ENCODE measurements at places on chromosomes 6 and 20.

DNA sequence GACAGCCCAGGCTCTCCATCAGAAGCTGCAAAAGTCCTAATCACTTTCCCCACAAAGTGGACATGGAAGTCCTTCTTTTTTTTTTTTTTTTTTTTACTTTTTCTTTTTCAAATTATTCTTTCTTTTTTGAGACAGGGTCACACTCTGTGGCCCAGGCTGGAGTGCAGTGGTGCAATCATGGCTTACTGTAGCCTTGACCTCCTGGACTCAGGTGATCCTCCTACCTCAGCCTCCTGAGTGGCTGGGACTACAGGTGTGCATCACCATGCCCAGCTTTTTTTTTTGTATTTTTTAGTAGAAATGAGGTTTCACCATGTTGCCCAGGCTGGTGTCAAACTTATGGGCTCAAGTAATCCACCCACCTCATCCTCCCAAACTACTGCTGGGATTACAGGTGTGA, 29.0 kb upstream of the AKIRIN2 start:
- DNase-seq = no peak

DNA sequence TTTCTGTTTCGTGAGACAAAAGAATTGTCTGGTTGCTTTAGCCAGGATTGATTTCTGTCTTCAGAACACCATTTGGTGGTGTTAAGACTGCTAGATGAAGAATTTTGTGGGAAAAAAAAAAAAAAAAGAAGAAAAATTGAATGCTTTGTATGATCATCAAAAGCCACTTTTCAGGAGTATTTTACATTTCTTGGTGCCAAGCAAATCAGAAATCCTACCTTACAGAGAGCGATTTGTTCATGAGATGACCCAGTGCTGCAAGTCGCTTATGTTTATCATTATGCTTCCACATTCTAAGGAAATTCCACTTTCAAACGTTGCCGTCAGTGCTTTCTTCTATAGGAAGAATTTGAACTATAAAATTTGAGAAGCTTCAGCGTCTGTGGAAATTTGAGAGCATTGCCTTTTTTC, 228.7 kb downstream of the BCKDHB start:
- no peak for DNase-seq

- no peak for DNase-seq
These were observed 352.5 kb upstream of the TSHZ2 start for GRCh38 chr20:52619671-52620070.

DNA sequence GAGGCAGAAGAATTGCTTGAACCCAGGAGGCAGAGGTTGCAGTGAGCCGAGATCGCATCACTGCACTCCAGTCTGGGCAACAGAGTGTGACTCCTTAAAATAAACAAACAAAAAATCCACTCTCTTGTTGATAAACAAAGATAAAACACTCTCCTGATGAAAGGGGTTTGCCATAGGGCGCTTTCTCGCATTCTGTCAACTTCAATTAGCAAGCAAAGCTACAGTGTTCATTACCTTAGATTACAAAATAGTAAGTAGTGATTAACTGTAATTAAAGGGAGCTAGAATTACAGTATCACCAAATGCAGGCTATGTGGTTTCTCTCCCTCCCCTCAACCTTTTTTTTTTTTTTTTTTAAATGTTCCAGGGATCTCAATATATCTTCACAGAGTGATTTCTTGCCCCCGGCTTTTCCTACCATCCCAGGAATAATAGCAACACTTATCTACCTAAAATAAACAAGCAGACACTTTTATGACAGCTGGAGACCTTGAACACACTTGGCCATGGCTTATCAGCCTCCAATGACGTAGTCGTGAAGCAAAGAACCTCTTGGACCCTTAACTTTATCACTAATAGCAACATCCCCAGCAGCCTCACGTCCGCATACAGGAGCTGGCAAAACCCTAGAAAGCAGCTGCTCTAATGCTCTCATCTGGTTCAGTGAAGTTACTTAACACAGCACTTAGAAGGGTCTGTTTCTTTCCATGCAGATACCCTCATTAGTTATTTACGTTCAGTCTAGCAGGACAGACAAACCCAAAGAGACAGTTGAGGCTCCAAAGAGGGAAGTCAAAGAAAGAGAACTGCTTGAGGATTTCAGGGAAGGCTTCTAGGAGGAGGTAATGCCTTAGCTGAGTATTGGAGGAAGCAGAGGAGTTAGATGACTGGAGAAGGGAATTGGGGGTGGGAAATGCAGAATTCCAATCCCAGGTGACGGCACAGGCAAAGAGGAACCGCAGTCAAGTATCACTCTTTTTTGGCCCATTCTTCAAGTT, 37.9 kb upstream of the NEDD9 start:
- no peak for DNase-seq

GRCh38 chr6:167121335-167121841, 1.5 kb upstream of the CCR6 start:
- DNase-seq = no peak

DNA sequence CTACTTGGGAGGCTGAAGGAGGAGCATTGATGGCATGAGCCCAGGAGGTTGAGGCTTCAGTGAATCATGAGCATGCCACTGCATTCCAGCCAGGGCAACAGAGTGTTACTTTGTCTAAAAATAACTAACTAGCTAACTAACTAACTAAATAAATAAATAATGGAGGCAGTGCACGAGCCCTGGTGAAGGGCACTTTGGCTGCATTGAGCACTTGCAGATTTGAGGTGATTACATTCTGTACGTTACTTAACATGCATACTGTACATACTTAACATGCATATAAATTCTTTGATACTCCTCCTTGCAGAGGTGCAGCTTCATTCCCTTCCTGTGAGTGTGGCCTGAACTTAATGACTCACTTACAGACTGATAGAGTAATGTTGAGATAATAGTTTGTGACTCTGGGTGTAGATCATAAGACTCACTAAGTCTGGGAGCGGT, 10.7 kb downstream of the HLA-A start:
- no peak for DNase-seq

DNA sequence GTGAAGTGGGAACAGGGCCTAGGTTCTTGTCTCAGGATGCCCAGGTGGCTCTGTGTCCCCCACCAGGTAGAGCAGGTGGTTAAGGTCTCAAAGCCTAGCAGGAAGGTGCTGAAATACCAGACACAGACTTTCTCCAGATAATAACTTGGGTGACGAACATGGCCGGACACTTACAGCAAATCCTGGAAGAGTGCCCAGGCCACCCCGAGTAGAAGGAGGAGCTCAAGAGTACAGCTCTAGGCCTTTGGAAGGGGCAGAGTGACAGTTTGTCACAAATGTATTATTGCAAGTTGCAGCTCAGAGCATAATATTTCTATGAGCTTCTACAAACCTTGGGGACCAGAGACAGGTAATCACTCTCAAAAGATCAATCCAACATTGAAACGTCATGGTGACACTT, 251.6 kb upstream of the SOX4 start:
- DNase-seq = no peak

- no peak for DNase-seq
These were observed 329.3 kb upstream of the RNF24 start for GRCh38 chr20:4344670-4345069.

- DNase-seq = no peak
These were observed 577.9 kb downstream of the TFAP2B start for GRCh38 chr6:51396583-51396982.

DNA sequence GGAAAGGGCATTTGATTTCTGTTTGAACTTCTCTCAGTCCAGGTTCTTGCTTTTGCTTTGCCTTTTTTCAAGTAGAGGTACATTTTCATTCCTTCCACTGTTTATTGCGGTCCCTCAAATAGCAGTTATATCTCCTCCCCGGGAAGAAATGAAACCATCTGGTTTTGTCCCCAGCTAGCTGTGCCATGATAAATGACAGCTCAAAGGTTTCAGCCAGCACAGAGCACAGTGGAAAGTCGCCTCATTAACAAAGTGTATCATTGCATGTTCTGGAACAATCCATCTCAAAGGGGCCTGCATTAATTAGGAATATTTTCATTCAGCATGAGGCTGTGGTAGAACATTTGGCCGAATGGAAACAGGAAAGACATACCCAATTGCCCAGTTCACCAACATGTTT, 146.0 kb downstream of the EDN3 start:
- DNase-seq = no peak

DNA sequence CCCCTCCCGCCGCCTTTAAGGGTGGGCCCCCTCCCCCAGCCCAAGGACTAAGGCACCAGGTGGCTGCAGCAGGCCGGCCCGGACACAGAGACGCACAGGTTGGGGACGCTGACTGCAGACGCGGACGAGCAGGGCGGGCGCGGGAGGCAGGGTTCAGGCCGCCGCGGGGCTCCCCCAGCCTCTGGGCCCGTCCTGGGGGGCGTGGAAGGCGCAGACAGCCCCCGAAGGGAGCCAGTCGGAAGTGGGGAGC, 9.3 kb downstream of the DUSP15 start:
- no peak for DNase-seq

GRCh38 chr6:21393441-21394165, 199.9 kb upstream of the SOX4 start:
- DNase-seq = no peak

DNA sequence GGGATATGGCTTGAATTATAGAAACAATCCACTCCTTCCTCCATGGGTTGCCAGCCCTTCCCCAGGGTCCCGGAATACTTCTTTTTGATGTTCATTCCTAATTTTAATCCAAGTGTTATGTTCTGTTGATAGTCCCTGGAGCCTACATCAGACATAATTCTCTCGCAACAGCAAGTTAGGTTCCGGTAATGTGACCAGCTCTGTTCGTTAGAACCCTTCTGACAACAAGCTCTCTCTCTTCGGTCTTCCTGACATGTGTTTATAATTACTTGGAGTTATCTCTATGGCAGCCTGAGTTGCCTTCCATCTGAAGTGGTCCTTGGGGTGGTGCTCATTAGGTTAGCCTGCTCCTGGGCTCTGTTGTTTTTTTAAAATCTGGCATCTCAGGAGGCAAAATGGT, 506.9 kb upstream of the JARID2 start:
- peak; percentile 14 for DNase-seq

DNA sequence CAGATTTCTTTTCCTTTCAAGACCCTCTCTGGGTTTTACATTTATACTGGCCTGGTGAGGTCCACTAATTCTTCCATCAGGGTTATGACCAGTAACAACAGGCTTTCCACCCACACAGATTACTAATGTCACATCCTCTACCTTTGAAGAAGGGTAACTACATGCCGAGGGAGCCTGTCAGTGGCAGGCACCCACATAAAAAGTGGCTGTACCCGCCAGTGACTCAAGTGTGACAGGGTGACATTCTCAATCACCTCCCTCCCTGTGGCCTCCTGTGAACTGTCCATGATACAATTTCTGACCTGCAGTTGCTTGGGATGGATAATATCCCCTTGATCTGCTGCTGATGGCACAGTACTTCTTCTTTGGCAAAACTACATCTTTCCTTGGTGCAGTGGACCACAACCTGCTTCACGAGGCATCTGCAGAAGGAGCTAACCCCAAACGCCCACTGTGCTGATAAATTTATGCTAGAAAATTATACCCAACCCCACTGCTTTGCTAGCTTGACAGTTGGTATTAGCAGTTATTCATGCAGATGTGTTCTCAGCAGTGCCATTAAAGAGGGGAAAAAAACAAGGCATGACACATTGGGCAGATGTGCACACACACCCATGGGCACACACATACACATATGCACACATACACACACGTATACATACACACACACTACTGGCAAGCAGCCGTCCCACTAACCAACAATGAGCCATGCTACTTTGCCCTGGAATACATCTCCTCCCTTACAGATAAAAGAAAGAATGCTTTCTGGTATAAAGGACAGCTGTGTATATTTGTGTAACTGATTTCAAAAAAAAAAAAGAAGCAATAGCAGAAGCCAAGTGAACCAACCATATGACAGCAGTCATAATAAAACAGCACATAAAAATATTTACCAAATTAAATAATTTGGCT, 20.8 kb downstream of the GFOD1 start:
- no peak for DNase-seq

- DNase-seq = no peak
These were observed 56.0 kb upstream of the DDR1 start for GRCh38 chr6:30828027-30828962.

DNA sequence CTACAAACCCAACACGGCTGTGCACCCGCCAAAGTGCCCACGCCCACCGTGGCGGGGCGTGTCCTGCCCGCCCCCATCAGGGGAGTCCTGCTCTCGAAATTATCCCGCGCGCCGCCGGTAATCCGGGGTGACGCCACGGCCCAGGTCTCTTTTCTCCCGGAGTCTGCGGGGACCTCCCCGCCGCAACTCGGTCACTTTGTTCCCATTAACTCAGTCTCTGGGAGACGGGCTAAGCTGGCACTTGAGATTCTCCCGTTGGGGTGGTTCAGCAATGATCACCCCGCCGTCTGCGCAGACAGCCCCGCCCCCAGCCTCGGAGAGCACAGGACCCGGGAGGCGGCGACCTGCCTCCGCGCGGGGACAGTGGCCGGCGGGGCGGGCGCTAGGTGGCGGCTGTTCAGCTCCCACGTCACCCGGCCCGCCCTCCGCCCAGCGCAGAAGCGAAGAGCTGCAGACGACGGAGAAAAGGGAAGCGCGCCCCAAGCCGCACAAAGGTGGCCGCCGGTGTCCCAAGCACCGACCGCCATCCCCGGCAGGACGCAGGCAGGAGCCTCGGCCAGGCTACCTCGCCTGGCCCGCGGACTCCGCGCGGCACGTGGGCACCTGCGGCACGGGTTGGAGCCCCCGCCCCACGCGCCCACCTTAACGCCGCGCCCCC, 31.5 kb downstream of the SF3B5 start:
- DNase-seq = peak; percentile 5

GRCh38 chr6:25629198-25629576, 22.8 kb upstream of the SCGN start:
- no peak for DNase-seq

DNA sequence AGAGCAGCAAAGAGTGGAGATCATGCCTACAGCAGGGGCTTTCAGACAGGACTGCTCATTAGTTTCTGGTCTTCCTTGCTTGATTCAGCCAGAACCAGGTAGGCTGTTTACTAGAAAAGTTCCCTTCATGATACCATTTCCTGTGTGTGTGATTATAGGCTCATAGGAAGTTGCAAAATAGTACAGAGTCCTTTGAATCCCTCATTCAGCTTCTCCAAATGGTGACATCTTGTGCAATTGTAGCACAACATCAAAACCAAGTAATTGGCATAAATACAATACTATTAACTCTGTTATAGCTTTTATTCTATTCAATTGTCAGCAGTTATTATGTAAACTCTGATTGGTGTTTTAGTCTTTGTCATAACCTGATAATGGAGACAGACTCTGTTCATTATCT, 347.3 kb upstream of the CDH4 start:
- DNase-seq = no peak

DNA sequence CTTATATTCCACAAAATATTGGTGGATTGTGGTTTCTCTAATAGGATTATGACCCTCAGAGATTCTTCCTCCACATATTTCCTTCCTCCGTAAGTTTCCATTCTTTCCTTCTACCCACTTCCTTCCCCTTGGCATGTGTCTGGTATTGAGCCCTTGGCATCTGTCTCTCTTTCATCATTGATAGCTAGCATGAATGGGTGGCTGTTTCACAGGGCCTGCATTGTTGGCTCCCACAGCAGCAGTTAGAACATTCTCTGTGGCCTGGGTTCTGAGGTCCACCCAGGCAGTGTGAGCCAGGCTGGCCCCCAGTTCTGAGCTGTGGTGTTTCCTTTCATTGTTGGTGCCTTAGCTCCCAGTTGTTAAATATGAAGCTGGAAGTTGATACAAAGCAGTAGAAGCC, 125.3 kb downstream of the ANKS1A start:
- no peak for DNase-seq

GRCh38 chr6:126821706-126822105, 296.8 kb upstream of the RSPO3 start:
- DNase-seq = no peak

GRCh38 chr6:16764188-16764950, 3.1 kb upstream of the ATXN1 start:
- no peak for DNase-seq

Data from NCI-H187 treated with DMSO at 0.1 percent for 48 hours (cell line).